ACHN (cell line): ENCODE measurements at places on chromosomes 5 and 9.

DNA sequence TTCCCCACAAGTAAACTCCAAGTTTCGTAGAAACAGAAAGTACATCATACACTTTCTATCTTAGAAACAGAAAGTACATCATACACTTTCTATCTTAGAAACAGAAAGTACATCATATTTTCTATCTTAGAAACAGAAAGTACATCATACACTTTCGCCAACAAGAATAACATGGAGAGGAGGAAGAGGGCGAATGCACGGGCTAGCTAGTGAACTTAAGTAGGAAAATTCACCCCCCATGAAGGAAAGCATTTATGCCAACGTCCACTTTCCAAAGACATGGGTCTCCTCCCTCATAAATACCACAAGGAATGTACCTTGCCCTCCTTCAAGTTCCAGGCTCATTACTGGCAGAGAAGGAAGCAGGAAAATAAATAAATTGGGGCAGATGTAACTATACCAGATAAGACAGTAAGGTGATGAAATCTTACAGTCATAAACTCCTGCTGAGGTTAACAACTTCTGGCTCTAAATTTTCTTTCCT is 64.7 kb downstream of the FRMD3 start:
- no peak for DNase-seq

GRCh38 chr5:138953387-138954256 is 78.5 kb upstream of the LRRTM2 start:
- no peak for DNase-seq

GRCh38 chr5:150162142-150162513 is 4.5 kb upstream of the CDX1 start:
- no peak for DNase-seq

- peak; percentile 9 for DNase-seq
These were observed 24.3 kb downstream of the BOD1 start for GRCh38 chr5:173592050-173592669.

- DNase-seq = no peak
These were observed 254.8 kb downstream of the ADGRV1 start for GRCh38 chr5:90813392-90813791.

DNA sequence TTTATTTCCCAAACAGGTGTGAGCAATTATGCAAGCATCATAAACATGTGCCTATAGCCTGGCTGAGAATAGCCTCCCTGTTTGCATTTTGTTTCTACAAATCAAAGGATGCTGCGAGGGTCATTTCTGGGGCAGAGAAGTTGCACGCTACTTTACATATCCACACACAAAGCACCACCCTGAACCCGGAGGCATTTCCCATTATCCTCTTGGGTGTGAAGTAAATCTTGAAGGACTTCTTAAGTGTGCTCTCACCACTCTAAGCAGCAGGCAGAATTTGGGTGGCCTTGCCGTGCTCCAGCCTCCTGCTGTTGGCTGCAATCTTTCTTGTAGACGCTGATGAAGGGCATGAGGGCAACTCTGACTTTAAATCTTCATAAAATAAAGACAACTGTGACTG is 124.0 kb upstream of the TLE4 start:
- DNase-seq = no peak

GRCh38 chr9:16121601-16122286 is 568.9 kb downstream of the CCDC171 start:
- no peak for DNase-seq

DNA sequence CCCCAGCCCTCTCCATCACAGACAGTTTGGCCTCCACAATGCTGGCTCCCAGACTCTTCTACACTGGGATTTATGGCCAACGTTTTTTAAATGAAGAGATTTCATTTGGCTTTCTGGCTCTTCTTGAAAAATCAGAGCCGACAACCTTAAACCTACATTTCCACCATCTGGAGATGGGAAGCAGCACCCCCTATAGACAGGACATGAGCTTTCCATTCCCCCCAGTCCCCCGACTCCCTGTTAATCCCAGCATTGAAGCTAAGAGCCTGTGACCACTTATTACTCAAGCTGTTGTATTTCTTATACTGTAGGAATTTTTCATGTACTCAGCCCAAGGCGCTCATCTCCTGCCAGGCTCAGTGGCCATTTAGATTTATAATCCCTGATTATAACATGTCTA is 34.0 kb upstream of the AFAP1L1 start:
- DNase-seq = no peak
